Endothelial cell of umbilical vein (primary cell): ENCODE measurements at places on chromosomes 1 and 21.

- H3K4me1 ChIP-seq: peaks cover 23% of the 10 kb centered on the region
- H3K27ac ChIP-seq: peak overlapping the region; percentile 92
- H3K27me3 ChIP-seq: no peaks in the 10 kb centered on the region
- no peaks in the 10 kb centered on the region for H3K36me3 ChIP-seq
- no peak overlapping the region for H3K4me3 ChIP-seq
Measured at GRCh38 chr1:100799954-100800612, 80.5 kb downstream of the VCAM1 start.

DNA sequence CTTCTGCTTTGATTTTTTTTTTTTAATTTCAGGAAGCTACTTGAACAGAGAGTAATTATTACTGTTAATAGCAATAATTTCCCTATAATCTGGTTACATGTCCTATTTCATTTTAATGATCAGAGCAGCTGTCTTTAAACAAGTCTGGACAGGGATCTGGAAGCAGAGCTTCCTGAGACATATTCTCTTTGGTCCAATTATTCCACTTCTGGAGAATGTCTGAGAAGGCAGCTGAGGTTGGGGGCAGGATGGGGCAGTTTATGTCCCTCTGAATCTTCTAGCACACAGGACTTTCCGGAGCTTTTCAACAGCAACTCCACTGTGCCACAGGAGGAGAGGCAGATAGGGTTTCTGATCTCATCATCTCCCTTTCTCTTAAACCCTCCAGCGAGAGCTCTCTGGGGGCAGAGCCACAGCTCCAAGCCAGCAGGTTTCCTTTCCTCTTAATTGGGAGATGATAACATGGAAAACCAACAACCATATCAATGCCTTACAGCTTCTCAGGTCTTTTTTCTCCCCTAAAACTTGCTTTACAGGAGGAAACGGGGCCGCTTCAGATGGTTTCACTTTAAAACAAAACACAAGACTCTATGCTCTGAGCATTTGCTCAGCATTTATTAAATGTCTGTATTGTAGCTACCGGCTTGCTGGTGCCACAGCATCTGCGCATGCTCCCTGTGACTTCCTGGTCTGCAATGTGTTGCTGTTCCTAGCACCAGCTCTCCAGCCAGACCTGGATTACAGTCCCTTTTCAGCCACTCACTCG is 425.7 kb upstream of the USP24 start:
- H3K36me3 ChIP-seq: no peaks in the 10 kb centered on the region
- H3K4me1 ChIP-seq: peaks cover 7% of the 10 kb centered on the region
- peak; percentile 78 for DNase-seq

DNA sequence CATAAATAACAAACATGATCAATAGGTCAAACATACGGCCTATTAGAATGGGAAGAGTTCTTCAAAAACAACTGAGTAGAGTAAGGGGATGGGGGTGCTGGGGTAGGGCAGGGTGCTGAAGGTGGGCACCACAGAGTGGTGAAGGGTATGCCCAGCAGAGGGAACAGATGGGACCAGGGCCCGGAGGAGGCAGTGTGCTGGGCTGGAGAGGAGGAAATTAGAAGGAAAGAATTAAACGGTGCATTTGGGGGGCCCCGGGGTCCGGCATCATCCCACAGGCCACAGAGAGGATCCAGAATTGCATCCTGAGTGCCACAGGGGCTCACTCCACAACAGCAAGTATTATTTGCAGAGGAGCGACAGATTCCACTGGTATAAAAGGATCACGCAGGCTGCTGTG is 94.5 kb downstream of the GLIS1 start:
- no peak overlapping the region for H3K4me3 ChIP-seq
- no peaks in the 10 kb centered on the region for H3K36me3 ChIP-seq
- H3K4me1 ChIP-seq: no peaks in the 10 kb centered on the region
- DNase-seq: no peak
- no peak overlapping the region for H3K27ac ChIP-seq

GRCh38 chr1:181089017-181089675 is 646 bp downstream of the IER5 start:
- H3K36me3 ChIP-seq: no peaks in the 10 kb centered on the region
- DNase-seq: no peak
- H3K27ac ChIP-seq: peak overlapping the region; percentile 47
- no peaks in the 10 kb centered on the region for H3K27me3 ChIP-seq
